ENCODE measurements at places on chromosomes 6 and 20. TPM values are rescaled to one million over a fixed set of nuclear protein-coding genes. Genes with fewer than 3 reads are reported as not detected.

DNA sequence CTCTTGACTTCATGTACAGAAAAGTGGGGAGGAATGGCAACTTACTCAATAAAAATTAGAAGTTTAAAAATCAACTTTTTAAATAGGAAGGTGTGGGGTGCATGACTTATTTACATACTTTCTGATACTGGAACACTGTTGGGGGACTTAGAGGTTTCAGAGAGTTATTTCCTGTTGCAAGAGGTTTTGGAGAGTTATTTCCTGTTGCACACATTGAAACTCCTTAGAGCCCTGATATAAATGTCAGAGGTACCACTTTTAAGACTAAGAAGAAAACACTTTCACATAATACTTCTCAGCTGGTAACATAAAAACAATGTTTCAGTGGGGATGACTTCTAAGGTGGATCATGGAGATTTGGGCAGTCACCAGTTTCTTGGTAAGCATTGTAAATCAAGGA, 579.9 kb downstream of the MMUT start:
- DNase-seq, result no peak

DNA sequence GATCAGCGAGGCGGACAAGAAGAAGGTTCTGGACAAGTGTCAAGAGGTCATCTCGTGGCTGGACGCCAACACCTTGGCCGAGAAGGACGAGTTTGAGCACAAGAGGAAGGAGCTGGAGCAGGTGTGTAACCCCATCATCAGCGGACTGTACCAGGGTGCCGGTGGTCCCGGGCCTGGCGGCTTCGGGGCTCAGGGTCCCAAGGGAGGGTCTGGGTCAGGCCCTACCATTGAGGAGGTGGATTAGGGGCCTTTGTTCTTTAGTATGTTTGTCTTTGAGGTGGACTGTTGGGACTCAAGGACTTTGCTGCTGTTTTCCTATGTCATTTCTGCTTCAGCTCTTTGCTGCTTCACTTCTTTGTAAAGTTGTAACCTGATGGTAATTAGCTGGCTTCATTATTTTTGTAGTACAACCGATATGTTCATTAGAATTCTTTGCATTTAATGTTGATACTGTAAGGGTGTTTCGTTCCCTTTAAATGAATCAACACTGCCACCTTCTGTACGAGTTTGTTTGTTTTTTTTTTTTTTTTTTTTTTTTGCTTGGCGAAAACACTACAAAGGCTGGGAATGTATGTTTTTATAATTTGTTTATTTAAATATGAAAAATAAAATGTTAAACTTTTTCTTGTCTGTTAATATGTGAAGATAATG, 2.2 kb downstream of the HSPA1B start:
- no peak for DNase-seq

DNA sequence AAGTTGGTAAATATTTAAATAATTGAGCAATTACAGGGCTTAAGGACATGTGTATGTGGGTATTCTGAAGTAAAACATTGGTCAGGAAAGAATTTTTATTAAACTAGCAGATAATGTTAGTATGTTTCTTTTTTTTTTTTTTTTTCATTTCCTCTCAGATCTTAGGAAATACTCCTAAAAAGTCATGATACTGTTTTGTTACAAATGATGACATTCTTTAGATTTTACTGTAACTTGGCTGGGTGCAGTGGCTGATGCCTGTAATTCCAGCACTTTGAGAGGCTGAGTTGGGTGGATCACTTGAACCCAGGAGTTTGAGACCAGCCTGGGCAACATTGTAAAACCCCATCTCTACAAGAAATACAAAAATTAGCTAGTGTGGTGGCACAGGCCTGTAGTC, 41.5 kb downstream of the CDC40 start:
- DNase-seq, result no peak

ZNF391 gene
- 2.3 TPM for polyA plus RNA-seq

GLYATL3 gene
- polyA plus RNA-seq, result not detected
